ENCODE measurements at places on chromosomes 2 and 18.

- no peak for DNase-seq
Observed at GRCh38 chr2:32453242-32454062, 96.6 kb downstream of the BIRC6 start.

- no peak for DNase-seq
Observed at GRCh38 chr2:130756053-130756873, 923 bp downstream of the AMER3 start.

DNA sequence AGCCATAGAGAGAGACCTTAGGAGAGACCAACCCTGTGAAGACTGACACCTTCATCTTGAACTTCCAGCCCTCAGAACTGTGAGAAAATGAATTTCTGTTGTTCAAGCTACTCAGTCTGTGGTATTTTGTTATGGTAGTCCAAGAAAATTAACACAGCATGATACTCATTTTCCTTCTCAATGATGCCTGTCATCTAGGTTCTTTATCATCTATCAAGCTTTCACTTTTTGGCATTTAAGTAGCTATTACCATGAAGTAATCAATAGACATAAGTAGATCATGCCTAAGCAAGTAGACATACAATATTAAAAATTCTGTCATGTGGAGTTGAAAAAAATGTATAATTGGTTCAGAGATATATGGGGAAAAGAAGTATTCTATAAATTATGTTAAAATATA lies 444.7 kb downstream of the THSD7B start:
- no peak for DNase-seq

GRCh38 chr18:36582988-36583745 lies 245.6 kb downstream of the TPGS2 start:
- no peak for DNase-seq

GRCh38 chr18:36702401-36703013 lies 126.3 kb downstream of the TPGS2 start:
- DNase-seq, result no peak

GRCh38 chr2:58796239-58796910 lies 555.2 kb upstream of the FANCL start:
- no peak for DNase-seq
